ENCODE measurements at places on chromosomes 3 and 15.
A peak's percentile ranks its signal among the peaks of the same experiment; 100 is the strongest.

- DNase-seq: no peak
- peaks cover 6% of the 10 kb centered on the region for H3K4me1 ChIP-seq
- no peak overlapping the region for H3K27ac ChIP-seq
- no peak overlapping the region for H3K4me3 ChIP-seq
- peaks cover 19% of the 10 kb centered on the region for H3K36me3 ChIP-seq
Observed at GRCh38 chr3:39137991-39138803, 15.2 kb downstream of the CSRNP1 start.

GRCh38 chr15:42063122-42063848 is 31.1 kb downstream of the PLA2G4D start:
- H3K4me3 ChIP-seq: no peak overlapping the region
- no peak overlapping the region for H3K27ac ChIP-seq
- H3K4me1 ChIP-seq: peaks cover 7% of the 10 kb centered on the region
- no peak for DNase-seq
- peaks cover 6% of the 10 kb centered on the region for H3K27me3 ChIP-seq
- peaks cover 5% of the 10 kb centered on the region for H3K36me3 ChIP-seq

DNA sequence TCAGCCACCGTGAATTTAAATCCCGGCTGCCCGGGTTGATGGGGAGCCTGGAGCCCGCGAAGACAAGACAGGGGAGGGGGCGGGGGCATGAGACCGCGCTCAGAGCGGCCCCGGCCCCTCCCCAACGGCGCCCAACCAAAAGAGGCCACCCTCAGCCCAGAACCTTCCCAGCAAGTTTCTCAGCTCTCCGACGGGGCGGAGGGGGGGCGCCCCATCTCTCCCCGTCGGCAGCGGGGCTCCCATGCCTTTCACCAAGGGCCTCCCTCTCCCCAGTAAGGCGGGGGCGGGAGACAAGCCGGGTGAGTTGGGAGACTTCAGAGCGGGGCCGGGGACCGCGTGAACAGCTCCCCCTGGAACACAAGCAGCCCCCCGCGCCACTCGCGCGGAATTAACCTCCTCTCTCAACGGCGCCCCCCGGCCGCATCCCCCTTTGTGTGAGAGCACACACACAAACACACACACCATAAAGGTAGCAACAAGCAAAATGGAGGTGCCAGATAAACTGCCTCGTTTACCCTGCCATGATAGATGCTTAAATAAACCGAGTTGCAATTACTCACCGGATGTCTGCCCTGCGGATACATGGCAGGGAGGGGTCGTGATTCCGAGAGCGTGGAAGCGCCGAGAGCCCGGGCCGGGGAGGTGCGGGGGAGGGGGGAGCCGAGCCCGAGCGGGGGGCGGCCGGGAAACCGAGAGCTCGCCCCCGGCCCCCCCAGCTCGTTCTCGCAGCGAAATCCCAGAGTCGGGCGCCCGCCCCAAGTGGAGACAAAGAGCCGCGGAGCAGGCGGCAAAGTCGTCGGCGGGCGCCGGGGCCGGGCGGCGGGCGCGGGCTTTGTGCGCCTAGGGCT is 1.3 kb downstream of the TLE3 start:
- peaks cover 18% of the 10 kb centered on the region for H3K36me3 ChIP-seq
- peak overlapping the region; percentile 97 for H3K4me3 ChIP-seq
- peak overlapping the region; percentile 95 for H3K27ac ChIP-seq
- peaks cover 35% of the 10 kb centered on the region for H3K4me1 ChIP-seq
- DNase-seq: no peak

DNA sequence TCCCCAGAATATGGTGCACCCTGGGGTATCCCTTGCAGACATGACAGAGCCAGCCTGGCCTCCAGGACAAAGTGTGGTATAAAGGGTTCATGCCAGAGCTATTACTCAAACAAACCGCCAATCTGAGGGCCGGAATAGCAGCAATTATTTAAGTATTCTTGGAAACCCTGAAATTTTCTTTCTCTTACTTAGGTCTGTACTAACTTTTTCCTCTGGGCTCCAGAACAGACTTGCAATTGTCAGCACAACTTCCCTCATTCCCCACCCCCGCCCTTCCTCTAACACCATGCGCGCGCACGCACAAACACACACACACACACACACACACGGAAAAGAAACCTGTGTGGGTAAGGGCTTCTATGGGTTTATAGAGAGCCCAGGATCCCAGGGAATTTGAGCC is 56.3 kb downstream of the ISG20 start:
- no peak for DNase-seq
- peaks cover 3% of the 10 kb centered on the region for H3K4me1 ChIP-seq
- peaks cover 30% of the 10 kb centered on the region for H3K27me3 ChIP-seq
- no peak overlapping the region for H3K4me3 ChIP-seq
- no peak overlapping the region for H3K27ac ChIP-seq

- no peaks in the 10 kb centered on the region for H3K36me3 ChIP-seq
- H3K27ac ChIP-seq: no peak overlapping the region
- H3K4me3 ChIP-seq: no peak overlapping the region
- no peak for DNase-seq
- peaks cover 32% of the 10 kb centered on the region for H3K4me1 ChIP-seq
Observed at GRCh38 chr15:100763835-100764750, 115.5 kb upstream of the ALDH1A3 start.

DNA sequence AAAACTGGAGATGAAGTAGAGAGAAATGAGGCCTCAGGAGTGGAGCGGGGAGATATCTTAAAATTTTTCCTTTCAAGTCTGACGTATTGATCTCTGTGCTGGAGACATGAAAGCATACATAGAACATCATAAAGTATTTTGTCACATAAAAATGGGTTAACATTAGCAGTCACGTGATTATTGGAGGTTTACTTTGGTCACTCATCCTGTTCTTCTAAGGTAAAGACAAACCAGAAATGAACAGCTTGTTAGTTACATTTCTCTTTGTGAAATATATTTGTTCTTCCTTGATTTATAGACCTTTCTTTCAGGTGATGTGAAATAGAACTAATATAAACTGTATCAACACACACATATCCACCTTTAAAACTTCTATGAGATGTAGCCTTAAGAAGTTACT is 324.1 kb downstream of the SQOR start:
- no peak overlapping the region for H3K4me3 ChIP-seq
- no peaks in the 10 kb centered on the region for H3K27me3 ChIP-seq
- no peaks in the 10 kb centered on the region for H3K4me1 ChIP-seq
- no peaks in the 10 kb centered on the region for H3K36me3 ChIP-seq
- no peak for DNase-seq
- H3K27ac ChIP-seq: no peak overlapping the region

- H3K27ac ChIP-seq: no peak overlapping the region
- H3K4me1 ChIP-seq: no peaks in the 10 kb centered on the region
- DNase-seq: no peak
- H3K36me3 ChIP-seq: peaks cover 28% of the 10 kb centered on the region
- no peak overlapping the region for H3K4me3 ChIP-seq
- H3K27me3 ChIP-seq: no peaks in the 10 kb centered on the region
Observed at GRCh38 chr15:44471885-44472455, 44.5 kb downstream of the CTDSPL2 start.

DNA sequence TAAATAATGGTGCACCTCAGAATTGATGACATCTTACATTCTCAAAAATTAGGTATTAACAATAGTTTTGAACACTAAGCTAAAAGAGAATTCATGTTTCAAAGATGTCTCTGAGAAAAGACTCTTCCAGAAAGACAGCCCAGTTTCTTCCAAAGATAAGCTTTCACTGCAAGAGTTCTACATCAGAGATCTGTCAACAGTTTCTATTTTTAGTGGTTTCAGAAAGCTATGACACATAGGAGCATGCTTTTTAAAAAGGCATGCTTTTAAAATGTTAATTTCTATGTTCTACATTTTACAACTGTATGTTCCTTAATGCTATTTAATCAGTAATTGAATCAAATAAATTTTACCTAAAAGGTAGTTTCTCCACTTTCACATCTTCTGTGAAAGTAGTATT is 88.2 kb downstream of the PLOD2 start:
- no peak overlapping the region for H3K4me3 ChIP-seq
- peaks cover 8% of the 10 kb centered on the region for H3K4me1 ChIP-seq
- peaks cover 6% of the 10 kb centered on the region for H3K36me3 ChIP-seq
- no peak overlapping the region for H3K27ac ChIP-seq

DNA sequence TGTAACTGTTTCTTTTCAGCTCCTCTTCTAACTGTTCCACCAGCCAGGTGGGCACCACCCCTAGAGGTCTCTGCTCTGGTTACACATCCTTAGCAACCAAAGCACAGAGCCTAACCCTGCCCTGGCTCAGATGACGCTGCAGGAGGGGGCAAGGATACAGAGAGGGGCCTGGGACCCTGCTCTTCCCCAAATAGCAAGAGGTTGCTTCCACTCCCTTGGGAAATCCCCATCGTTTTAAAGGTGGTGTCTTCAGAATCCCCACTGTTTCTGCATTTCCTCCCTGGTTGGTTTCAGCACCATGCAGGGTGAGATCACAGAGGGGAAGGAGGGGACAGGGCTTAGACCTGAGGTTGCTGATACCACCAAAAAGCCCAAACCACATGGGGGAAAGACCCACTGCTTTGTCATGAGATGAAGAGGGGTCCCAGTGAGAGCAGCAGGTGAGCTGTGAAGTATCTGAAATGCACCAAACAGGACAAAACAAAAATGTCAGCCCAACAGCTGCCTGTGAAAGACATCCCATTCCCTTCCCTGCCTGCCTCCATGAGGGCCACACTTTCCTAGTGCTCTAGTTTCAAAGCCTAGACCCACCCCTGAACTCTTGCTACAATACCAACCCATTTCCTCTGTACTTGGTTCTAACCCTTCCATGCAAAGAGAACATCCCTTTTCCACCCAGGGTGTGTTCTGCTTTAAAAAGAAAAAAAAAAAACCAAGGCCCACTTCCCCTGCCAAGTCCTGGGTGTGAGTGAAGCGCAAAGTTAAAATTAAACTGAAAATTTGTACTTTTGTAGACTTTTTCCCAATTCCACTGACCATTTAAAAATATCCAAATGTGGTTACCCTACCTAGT is 29.0 kb downstream of the ANP32A start:
- DNase-seq: no peak
- H3K4me1 ChIP-seq: peaks cover 87% of the 10 kb centered on the region
- no peaks in the 10 kb centered on the region for H3K27me3 ChIP-seq

DNA sequence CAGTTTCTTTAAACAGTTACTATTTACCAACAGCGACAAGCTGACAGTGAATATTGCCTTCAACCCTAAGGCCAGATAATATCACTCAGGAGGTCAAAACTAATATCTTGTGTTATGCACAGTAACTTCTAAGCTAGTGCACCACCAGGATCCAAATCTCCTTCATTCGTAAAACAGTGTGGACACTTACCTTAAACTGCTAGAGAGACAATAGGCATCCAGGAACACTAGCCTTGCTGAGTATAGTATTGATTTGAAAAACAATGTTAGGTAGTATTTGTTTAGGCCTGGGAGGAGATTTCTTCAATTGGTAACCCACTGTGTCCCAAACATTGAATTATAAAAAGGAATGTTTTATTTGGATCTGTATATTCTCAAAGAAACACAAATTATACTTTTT is 707.9 kb upstream of the UBE2E2 start:
- no peaks in the 10 kb centered on the region for H3K4me1 ChIP-seq
- H3K4me3 ChIP-seq: no peak overlapping the region
- DNase-seq: no peak
- peaks cover 9% of the 10 kb centered on the region for H3K27me3 ChIP-seq
- H3K36me3 ChIP-seq: no peaks in the 10 kb centered on the region

GRCh38 chr15:98330692-98331435 is 317.5 kb upstream of the IGF1R start:
- H3K4me3 ChIP-seq: no peak overlapping the region
- H3K36me3 ChIP-seq: no peaks in the 10 kb centered on the region
- H3K4me1 ChIP-seq: peaks cover 12% of the 10 kb centered on the region
- H3K27ac ChIP-seq: no peak overlapping the region

DNA sequence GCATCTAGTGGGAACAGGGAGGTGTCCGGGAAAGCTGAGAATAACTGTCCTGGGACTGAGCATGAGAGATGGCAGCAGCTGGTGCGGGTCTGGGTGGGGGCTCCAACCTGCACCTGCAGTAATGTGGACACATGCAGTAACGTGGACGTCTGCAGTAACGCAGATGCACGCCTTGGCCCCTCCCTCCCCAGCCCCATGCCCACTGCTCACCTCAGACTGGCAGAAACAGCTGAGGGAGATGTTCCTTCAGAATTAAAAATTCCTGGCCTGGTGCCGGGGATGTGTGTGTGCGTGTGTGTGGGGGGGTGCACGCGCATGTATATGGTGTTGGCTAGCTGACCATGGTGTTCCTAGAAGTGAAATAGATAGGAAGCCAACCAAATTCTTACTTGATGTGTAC is 86.7 kb upstream of the OXTR start:
- H3K4me3 ChIP-seq: no peak overlapping the region
- H3K27ac ChIP-seq: no peak overlapping the region
- no peaks in the 10 kb centered on the region for H3K27me3 ChIP-seq
- DNase-seq: no peak
- H3K36me3 ChIP-seq: peaks cover 6% of the 10 kb centered on the region
- H3K4me1 ChIP-seq: no peaks in the 10 kb centered on the region

DNA sequence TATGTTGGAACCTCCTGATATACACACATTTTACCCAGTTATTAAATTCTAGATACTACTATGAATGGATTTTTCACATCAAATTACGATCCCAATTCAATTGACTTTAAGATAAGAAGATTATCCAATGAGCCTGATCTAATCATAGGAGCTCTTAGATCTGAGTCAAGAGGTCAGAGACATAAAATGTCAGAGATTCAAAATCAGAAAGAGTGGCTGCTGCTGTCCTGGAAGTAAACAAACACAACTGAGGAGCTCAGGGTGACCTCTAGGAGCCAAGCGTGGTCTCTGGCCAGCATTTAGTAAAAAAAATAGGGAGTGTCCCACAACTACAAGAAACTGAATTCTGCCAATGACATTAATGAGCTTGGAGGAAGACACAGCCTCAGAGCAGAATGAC is 557.1 kb upstream of the CBLB start:
- H3K4me1 ChIP-seq: peaks cover 11% of the 10 kb centered on the region
- no peak for DNase-seq
- no peaks in the 10 kb centered on the region for H3K36me3 ChIP-seq
